Activated T-helper 1 cell treated with anti-CD3 and anti-CD28 coated beads, Interleukin-2, amount 50 U/mL, for 16 hours (primary cell): ENCODE measurements at places on chromosomes 4 and X.

DNA sequence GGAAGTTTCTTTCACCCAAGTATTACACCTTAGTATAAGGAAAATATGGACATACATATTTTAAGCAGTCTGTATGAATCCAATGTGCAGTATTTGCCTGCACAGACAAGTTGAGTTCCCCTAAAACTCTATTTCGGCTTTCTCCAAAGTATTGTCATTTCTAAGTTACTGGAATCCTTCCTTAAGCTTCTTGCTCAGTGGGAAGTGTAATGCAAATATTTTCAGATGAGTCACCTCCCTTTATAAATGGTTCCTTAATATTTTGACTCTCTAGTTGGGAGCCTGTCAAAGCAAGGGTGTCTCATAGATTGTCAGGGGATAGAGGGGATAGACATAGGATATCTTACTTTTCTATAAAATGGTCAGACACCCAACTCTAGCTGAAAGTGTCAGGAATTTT, 178.6 kb downstream of the NAA11 start:
- no peak for DNase-seq

DNA sequence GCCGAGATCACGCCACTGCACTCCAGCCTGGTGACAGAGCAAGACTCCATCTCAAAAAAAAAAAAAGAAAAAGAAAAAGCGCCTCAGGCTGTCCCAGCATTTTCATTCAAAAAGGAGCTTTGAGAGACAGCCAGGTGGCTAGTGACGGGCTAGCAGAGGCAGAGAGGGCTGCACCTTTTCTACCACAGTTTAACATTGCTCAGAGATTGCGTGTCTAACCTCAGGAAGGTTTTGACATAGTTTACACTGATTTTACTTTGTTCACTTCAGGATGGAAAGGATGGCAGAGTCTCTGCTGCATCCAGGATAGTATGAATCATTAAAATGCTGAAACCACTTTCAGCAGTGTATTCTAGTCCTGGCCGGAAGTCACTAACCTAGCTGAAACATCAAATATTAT, 28.1 kb downstream of the ZFP42 start:
- no peak for DNase-seq

DNA sequence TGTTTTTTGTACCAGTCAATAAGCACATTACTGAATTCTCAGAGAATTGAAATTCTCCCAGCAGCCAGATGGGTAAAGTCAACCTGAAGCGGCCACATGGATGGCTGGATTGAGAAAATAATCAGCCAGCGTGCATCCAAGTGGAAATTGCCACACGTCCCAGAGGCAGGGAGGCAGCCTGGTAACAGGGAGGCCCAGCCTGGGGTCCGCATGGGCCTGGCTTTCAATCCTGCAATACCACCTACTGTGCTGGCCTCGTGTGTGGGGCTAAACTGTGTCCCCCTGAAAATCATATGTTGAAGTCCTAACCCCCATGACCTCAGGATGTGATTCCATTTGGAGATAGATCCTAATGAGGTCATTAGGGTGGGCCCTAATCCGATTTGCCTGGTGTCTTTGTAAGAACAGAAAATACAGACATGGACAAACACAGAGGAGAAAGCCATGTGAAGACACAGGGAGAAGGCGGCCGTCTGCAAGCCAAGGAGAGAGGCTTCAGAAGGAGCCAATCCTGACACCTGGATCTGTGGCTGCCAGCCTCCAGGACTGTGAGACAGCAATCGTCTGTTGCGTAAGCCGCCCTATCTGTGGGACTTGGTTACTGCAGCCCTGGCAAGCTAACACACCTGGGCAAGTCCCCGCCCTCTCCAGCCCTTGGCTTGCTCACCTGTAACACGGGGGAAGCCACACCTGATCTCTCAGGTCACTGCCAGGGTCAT, 90.3 kb downstream of the JAKMIP1 start:
- no peak for DNase-seq

- no peak for DNase-seq
These were observed 31.9 kb upstream of the SORCS2 start for GRCh38 chr4:7160439-7160838.

DNA sequence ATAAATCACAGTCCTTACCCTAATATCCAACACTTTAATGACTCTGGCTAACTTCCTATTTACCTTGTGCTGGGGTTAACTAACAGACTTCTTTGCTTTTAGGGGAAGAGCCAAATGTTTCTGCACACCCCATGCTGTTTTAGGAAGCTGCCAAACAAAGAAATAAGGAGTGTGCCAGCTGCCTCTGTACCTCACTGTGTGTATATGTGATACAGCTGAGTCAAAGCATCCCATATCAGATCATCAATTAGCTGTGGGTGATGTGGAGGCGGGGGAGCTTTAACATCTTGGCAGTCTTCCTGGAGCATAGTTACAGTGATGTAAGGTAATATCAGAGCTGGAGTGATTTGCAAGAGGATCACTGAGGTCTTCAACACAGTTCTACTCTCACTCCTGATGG, 95.4 kb downstream of the COL25A1 start:
- DNase-seq = no peak

DNA sequence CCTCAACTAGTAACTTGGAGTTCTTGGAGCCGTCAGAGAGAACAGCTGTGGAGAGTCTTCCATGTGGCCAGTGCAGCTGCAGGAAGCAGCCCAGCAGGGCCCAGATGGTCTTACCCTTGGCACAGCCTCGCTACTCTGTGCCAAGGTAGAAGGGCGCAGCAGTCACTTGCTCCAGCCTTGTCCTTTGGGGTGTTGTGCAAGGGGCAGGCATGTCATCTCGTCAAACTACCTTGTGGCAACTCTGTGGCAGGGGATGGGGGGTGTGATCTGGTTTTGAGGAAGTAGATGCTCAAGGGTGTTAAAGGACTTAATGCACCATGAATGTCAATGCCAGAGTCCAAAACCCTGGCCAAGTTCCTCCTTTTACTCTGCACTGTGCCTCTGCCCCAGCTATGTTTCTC, 34.2 kb upstream of the TBC1D14 start:
- DNase-seq = no peak
